ENCODE measurements at places on chromosomes 5 and 9. TPM values are rescaled to one million over a fixed set of nuclear protein-coding genes. Genes with fewer than 3 reads are reported as not detected.

DNA sequence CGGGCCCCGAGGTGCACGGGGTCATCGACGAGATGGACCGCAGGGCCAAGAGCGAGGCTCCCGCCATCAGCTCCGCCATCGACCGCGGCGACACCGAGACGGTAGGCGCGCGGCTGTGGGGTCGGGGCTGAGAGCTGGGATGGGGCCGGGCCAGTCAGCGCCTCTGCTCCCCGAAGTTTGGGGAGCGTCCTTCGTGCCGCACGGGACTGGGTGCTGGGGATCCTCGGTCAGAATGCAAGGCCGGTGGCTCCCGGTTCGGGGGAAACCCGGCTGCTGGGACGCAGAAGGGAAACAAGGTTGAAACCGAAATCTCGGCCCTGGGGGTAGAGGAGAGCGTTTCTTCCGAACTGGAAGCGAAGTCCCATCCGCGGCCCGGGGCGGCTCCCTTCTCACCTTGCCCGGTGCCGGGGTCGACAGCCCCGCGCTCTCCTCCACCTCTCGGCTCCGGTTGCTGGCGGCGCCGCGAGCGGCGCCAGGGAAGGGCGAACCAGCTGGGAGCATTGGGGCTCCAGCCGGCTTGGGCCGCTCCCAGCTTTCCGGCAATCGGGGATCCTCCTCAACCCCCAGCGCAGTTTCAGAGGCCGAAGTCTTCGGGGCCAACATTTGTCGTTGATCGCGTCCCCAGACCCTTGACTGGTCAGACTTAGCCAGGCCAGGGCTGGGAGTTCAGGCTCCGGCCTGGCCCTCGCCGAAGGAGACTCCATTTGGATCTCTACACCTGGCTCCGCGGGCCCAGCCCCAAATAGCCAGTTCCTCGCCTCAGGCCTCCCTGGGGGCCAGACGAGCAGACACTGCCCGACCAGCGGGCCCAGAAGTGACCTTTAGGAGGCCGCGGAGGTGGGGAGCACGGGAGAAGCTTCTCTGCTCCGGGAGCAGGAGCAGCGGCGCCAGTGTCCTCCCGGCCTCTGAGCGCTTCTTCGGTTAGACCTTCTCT, 1.1 kb downstream of the LHX2 start:
- no peak for DNase-seq

GRCh38 chr5:167730121-167730520, 561.3 kb upstream of the WWC1 start:
- DNase-seq, result no peak

GRCh38 chr9:17425384-17425783, 153.5 kb upstream of the SH3GL2 start:
- no peak for DNase-seq

DCAF12 gene
- 40.3 TPM for total RNA-seq

GRCh38 chr5:38434966-38435705, 121.3 kb downstream of the LIFR start:
- no peak for DNase-seq

GRCh38 chr5:674630-675011, 18.5 kb downstream of the TPPP start:
- DNase-seq, result no peak

- DNase-seq, result no peak
These were observed 53.9 kb downstream of the WDR36 start for GRCh38 chr5:111146053-111146452.

Data from SJCRH30 (cell line).